Posterior vena cava (tissue), 2 donors: ENCODE measurements at places on chromosomes 5 and 9. TPM values are rescaled to one million over a fixed set of nuclear protein-coding genes. Genes with fewer than 3 reads are reported as not detected.

GRCh38 chr5:146510559-146511125, 5.3 kb downstream of the GPR151 start:
- DNase-seq, result no peak

DNA sequence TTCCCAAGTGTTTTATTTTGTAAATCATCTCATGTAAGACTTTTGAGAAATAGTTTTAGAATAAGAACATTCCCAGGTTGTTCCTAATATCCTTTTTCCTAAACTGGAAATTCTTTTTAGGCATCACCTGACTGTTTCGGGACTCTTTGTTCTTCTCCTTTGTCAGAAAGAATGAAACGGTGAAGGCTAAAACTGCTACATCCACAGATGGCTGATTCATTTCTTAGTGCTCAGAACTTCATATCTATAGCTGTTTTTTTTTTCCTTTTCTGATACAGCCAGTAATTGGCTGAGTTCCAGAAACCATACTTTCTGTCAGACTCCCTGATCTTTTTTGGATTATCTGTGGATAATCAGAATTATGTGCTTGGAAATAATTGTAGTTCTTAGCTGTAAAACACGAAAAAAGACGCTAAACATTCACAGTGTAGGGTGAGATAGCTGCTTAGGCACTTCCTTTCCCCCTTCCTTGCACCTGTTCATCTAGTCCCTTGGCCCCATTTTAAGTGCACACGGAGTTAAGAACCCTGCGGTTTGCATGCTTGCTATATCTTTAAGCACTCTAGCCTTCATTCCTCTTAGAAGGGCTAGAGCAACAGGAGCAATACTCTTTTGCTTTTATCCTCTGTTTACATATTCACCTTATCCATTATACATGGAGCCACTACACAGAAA, 283.9 kb downstream of the PJA2 start:
- no peak for DNase-seq

DNA sequence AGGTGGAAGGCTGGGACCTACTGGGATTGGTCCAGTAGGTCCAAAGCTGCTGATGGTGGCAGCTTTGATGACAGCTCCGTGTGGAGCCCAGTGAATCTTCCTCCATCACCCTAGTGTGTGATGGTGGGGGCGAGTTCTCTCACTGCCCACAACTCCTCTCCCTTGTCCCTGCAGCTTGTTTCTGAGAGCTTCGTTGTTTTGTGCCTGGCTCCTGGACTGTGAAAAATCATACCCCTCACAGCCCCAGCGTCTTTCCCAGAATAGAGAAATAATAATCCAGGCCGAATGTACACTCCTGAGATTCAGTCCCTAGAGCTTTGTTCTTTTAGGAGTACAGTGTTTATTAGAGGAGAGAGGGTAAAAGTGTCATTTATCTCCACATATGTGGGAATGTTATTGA, 372.2 kb downstream of the ENC1 start:
- no peak for DNase-seq

- DNase-seq, result peak; percentile 51
Observed at GRCh38 chr5:172096207-172096940, 89.9 kb upstream of the FBXW11 start.

GRCh38 chr9:105712773-105713172, 18.4 kb downstream of the TMEM38B start:
- DNase-seq, result no peak

- DNase-seq, result no peak
Observed at GRCh38 chr9:84838879-84839278, 169.3 kb downstream of the NTRK2 start.

DNA sequence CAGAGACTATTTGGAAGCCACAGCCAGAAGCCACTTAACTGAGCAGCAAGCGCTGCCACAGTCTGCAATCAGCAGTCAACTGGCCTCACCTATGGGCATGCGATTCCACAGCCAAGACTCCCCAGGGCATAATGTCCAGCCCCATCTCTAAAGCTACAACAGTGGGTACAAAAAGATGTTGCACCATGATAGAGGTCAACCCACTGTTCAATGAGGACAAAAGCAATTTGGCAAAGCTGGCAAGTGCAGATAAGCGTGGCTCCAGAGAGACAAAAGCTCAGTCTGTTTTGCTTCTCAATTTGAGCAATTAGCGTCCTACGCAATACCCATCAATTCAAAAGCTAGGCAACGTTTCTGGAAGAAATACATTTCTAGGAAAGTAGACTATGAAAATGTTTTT, 3.2 kb downstream of the TAS2R1 start:
- no peak for DNase-seq

GRCh38 chr5:174542471-174542870, 181.9 kb upstream of the MSX2 start:
- DNase-seq, result no peak

- no peak for DNase-seq
Observed at GRCh38 chr5:52801329-52801728, 13.6 kb downstream of the ITGA1 start.

- DNase-seq, result no peak
Observed at GRCh38 chr9:21754741-21755140, 47.7 kb upstream of the MTAP start.

DNA sequence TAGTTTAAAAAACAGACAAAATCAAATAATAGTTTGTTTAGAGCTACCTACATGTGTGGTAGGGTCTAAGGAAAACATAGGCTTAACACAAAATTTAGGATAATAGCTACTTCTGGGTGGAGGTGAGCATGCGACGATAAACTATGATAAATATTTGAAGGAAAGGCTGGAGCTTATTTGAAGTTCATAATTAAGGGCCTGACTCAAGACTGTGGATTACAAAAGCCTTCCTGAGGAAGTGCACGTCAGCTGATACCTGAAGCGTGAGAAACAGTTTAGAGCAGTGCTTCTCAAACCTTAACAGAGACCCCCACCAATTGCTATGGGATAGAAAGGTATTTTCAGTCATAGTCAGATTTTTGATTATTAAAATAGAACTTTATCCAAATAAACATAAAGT, 20.4 kb upstream of the UBLCP1 start:
- no peak for DNase-seq

DNA sequence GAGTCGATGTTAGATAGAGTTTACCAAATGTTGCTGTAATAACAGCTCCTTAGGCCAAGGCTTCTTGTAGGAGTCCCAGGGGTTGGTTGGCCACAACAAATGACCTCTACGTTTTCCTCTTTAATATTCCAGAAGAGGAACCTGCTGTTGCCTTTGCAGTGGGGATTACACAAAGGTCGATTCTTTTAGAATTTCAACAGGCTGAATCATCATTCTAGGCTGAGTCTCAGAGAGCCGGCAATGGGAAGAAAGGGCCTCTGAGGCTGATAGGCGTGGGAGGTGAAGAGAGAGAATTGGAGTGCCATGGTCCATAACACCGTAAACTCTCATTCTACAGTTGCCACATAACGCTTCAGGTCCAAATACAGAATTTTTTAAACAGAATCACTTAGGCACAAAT, 405.9 kb upstream of the DAP start:
- no peak for DNase-seq

- no peak for DNase-seq
Observed at GRCh38 chr9:98569491-98569890, 139.2 kb downstream of the GABBR2 start.

- peak; percentile 99 for DNase-seq
Observed at GRCh38 chr9:36148311-36149051, 11.9 kb downstream of the GLIPR2 start.

DNA sequence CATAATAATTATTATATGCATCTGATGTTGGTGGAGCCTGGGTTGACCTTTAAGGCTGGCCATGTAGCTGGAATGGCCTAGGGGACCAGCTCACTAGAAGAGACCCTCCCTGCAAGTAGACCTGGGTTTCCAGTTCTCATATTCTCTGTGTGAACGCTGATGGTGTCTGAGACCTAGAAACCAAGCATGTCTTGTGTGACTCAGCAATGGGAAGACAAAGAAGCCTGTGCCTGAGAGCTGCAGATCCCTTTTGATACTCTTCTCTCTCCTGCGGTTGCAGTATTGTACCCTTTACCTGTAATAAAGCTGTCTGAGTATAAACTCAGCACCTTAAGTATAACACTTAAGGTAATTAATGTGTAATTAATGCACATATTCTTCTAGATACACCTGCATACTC, 22.2 kb downstream of the C9orf152 start:
- no peak for DNase-seq

Gene CHSY3
- total RNA-seq, result 5.8 TPM

Gene ZDHHC11B
- total RNA-seq, result 9.1 TPM

Gene CFAP90
- total RNA-seq, result 0.14 TPM

Gene PROB1
- total RNA-seq, result 4.4 TPM
